IMR-90 (cell line): ENCODE measurements at places on chromosomes 7 and 10. TPM values are rescaled to one million over a fixed set of nuclear protein-coding genes. Genes with fewer than 3 reads are reported as not detected.
A peak's percentile ranks its signal among the peaks of the same experiment; 100 is the strongest.

DNA sequence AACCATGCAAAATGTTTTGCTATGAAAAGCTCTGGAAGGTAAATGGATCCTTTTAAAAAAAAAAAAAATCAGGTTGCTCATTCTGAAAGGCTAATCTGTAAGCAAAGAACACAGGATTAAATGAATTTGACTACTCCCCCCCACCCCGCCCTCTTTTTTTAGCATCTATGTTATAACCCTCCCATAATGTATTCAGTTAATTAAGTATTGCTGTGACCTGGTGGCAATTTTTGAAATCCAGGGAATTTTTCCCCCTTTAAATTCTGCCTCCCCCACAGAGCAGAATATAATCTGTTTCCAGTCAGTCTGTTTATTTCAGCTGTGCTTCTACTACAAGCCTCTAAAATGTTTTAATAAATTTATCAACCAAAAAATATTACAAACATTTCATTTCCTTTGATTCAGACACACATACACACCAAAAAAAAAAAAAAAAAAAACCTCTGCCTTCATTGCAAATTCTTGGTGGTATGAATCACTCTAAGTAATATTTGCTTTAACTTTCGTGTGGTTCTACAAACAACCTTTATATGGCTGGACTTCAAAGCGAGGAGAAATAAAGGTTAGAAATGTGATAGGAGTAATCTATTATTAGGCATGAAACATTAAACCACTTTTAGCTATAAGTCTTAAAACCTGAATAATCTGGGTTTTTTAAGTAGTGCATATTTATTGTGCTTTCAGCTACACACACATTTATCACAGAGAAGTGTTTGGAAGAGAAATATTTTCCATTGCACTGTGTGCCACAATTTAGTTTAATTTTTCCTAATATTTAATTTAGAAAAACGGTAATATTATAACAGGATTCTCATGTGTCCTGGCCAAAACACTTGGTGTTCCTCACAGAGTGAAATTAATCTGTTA lies 64.4 kb upstream of the ARID5B start:
- DNase-seq: peak; percentile 84

DNA sequence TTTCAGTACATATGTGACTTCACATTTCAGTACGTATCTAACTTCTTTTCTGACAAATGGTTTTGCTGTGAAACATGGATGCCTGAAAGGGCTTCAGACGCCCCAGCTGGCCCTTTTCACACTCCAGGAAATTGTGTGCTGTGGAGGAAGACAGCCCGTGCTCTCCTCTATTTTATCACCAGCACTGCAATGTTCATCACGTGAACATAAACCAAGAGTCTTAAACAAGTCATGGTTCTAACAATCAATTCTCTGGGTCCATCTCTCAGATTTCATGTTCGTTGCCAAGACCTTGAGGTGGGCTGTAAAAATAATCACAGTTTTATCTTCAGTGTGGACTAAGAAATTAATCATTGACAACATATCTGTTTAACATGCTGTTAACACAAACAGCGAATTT lies 141.2 kb downstream of the WDR37 start:
- no peak for DNase-seq

DNA sequence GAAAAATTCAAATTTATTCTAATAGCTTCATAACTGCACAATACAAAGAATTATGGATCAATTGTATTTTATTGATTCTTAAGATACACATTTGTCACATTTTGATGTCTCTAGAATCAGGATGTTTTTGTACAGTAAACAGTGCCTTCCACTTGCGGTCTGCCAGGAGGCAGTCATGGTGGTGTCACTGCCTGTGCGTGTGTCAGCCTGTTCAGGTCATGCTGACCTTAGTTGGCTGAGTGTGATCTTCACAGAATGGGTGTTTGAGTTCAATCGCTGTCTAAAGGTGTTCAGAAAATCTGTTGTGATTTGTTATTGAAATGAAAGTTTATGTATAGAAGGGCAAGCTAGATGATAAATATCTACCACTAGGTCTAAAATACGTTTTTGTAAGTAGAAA lies 20.7 kb downstream of the SEC61A2 start:
- no peak for DNase-seq

GRCh38 chr7:139044813-139045794 lies 9.3 kb upstream of the ZC3HAV1L start:
- no peak for DNase-seq

DNA sequence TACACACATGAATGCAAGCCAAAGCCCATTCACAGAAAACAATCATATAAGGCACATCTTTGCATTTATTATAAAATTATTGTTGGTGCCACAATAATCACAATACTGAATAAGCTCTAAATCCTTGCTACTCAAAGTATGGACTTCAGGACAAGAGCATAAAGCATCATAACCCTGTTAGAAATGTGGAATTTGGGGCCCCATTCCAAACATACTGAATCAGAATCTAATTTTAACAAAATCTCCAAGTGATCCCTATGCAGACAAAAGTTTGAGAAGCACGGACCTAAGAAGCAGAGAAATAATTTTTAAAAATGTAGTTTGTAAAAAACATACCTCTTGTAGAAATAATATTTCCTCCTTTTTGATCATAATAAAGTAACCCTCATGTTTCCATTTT lies 199.2 kb downstream of the IMMP2L start:
- peak; percentile 56 for DNase-seq

DNA sequence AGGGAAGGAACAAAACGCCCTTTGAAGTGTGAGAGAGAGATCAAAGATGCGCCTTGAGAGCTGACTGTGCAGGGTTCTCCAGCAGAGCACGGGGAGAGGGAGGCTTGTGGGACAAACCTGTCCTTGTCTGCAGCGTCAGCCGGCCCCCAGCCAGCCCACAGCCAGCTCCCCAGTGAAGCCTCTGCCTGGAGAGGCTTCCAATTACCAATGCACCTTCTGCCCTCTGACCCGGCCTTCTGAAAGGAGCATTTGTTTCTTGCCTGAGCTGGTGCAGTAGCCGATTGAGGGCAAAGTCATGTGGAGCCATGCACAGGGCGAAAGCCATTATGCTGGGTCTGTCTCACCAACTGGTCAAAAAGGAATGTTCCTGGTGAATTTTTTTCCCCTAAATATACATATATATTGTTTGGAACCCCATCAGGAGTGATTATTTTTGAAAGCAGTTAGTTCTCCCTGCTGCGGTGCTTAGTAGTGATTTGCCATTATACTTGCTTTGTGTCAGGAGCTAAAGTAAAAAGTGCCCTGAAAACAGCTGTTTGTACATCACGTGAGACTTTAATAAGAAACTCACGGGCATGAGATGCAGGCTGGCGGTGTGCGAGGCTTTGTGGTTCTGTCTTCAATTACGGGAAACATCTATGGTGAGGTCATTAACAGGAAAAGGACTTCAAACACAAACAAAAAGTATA lies 268.6 kb downstream of the KLF6 start:
- DNase-seq: no peak

- no peak for DNase-seq
Observed at GRCh38 chr7:159068893-159069448, 75.7 kb downstream of the VIPR2 start.

- DNase-seq: no peak
Observed at GRCh38 chr10:75793848-75794247, 362.4 kb downstream of the LRMDA start.

DNA sequence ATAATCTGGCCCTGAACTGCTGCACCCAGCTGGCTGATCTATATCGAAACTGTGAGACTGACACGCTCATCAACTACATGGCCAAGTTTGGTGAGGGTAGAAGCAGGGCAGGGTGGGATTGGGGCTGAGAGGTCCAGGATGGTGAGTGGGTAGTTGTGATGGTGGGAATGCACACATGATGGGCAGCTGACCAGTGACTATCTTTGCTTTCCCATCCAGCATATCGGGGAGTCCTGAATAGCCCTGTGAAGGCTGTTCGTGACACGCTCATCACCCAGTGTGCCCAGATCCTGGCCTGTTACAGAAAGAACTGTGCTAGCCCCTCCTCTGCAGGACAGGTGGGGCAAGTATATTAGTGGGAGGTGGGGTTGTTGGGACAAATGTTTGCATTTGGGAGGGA lies 12.5 kb upstream of the CHCHD1 start:
- no peak for DNase-seq

- no peak for DNase-seq
Observed at GRCh38 chr10:1498746-1499358, 238.5 kb downstream of the ADARB2 start.

DNA sequence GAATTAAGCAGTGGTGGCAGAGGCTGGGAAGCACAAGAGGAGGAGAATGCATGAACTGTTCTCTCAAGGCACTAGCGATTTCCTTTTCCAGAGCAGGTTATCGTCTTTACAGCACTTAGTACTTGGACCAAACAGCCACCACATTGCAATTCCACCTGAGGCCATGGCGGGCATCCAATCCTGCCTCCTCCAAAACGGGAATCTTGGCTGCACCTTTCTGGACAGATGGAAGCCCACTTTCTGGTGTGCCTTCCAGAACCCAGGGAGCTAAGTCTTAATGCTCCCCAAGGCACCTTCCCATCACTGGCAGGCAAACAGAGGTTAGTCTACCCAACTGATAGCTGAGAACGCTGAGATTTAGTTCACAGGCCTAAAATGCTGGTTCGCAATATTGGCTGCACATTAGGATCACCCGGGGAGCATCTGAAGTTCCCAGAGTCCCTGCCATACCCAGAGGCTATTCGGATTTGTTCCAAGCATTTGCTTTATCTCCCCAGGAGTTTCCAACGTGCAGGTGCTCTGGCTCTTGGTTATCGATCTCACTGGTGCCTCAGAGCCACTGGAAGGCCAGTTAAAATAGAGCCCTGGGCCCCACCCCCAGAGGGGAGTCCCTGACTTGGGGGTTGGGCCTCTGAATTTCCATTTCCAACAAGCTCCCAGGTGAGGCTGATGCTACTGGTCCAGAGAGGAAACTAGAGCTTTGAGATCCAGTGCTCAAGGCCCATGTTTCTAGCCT lies 62.2 kb downstream of the KCNMA1 start:
- no peak for DNase-seq

DNA sequence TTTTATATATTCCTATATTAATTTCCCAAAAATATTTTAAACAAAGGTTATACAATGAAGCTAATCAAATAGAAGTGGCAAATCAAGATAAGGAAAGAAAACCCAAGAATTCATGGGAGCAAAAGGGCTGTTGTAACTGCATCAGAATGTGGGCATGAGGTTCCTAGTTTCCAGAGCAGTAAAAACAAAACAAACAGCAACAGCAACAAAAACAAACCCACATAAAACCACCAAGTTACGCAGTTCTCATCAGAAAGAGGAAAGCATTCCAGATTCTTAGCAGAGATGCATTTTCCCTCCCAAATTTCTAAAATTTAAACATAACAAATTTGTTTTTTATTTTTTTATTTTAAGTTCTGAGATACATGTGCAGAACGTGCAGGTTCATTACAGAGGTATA lies 34.8 kb upstream of the MSMB start:
- DNase-seq: no peak

- DNase-seq: peak; percentile 60
Observed at GRCh38 chr10:9209105-9209798, 1154.8 kb downstream of the GATA3 start.

- DNase-seq: no peak
Observed at GRCh38 chr7:116920359-116920758, 32.9 kb upstream of the ST7 start.

DNA sequence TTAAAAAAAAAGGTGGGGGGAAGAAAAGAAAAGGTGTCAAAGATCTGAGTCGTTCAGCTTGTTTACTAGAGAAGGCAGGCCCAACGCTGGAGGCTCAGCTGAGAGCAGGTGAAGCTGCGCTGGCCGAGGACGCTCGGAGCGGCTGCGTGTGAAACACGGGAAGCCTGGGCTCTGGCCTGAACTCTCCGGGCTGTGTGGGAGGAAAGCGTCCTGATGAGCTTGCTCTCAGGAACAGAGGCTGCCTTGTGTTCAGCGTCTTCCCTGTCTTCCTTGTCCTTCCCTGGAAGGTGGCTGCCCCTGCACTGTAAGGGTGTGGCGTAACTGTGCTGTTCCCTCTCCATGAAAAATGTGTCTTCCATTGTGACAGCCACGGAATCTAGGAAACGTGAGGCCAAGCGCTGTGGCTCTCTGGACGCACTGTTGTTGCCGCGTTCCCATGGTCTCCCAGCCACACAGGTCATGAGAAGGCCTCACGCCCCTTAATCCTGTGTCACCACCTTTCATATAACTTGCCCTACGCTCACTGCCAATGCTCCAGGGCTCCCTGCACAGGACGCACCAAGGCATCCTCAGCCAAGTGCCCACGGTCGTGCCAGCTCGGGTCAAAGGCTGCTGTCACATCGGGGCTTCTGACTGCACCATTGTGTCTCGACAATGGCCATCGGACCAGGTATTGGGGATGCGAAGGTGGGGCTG lies 15.8 kb downstream of the IL15RA start:
- DNase-seq: no peak

- no peak for DNase-seq
Observed at GRCh38 chr10:108203905-108204527, 1039.5 kb upstream of the SORCS1 start.

- no peak for DNase-seq
Observed at GRCh38 chr7:52257890-52258289, 777.5 kb upstream of the POM121L12 start.

- DNase-seq: peak; percentile 37
Observed at GRCh38 chr10:3687510-3688081, 97.4 kb downstream of the KLF6 start.

GRCh38 chr10:102653060-102653459 lies 8.8 kb downstream of the TRIM8 start:
- DNase-seq: no peak

- DNase-seq: no peak
Observed at GRCh38 chr10:2791774-2792443, 275.4 kb upstream of the PFKP start.

DNA sequence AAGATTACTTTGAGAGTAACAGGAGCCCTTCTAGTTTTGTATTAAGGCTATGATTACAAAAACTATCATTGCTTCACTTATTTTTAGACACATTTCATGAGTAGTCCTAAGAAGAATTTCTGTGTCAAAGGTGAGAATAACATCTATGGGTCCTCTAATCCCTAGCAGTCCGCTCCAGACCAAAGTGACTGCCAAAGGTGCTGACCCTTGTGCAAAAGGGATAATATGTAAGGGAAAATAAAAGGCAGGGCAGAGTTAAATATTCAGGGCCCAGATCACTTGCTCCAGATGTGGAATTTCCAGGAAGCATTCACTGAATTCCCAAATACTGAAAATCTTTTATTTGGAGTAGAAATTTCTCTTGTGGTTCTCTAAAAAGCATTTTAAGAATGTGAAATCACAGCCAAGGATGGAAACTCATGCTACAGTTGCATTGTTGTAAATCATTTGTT lies 29.3 kb downstream of the RHOBTB1 start:
- peak; percentile 93 for DNase-seq

GRCh38 chr10:123417414-123417813 lies 248.7 kb upstream of the GPR26 start:
- no peak for DNase-seq

DNA sequence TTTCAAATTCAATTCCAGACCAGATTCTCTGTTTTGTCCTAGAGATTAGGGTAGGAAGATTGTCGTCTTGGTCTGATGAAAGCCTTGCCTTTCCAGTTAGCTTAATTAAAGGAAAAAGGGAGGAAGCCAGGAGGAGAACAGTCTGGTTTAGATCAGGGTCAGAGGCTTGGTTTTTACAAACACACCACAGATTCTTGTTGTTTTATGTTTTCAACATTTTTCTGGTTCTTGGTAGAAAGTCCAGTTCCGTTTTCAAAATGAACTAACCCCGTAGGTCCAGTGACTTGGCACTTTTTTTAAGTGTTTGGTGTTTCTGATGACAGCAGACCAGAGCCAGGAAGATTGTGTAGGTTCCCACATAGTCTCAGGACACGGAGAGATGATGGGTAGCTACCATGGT lies 167.1 kb upstream of the INHBA start:
- no peak for DNase-seq

Gene SRI
- total RNA-seq: 83.3 and 111 TPM in 2 replicates

Gene ADAM12
- 9.7 and 10.2 TPM in 2 replicates for total RNA-seq

Gene TCTN3
- total RNA-seq: 20.6 and 26.9 TPM in 2 replicates

Gene POP7
- 14.9 and 16.9 TPM in 2 replicates for total RNA-seq

Gene USP6NL
- 9.1 and 11.9 TPM in 2 replicates for total RNA-seq
